ENCODE measurements at places on chromosomes 4 and X. TPM values are rescaled to one million over a fixed set of nuclear protein-coding genes. Genes with fewer than 3 reads are reported as not detected.

SATL1 gene
- polyA plus RNA-seq, result not detected

GRCh38 chr4:85151371-85151770, 184.9 kb upstream of the WDFY3 start:
- DNase-seq, result no peak

DNA sequence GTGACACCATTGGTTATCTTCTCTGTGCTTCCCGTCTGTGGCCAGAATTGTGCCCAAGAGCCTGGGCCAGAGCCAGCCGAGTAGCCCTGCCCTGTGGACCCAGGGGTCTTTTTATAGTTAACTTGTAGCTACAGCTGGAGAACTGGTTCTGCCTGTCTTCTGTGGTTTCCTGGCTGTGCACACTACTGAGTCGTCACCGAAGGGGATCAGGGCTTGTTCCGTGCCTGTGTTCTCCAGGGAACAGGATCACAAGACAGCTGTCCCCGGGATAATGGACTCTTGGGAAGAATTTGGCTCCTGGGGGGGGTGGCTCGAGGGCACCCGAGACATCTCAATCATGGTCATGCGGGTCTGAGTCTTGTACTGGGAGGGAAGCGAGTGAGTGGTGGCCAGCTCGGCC, 22.1 kb upstream of the OPN1LW start:
- no peak for DNase-seq

DNA sequence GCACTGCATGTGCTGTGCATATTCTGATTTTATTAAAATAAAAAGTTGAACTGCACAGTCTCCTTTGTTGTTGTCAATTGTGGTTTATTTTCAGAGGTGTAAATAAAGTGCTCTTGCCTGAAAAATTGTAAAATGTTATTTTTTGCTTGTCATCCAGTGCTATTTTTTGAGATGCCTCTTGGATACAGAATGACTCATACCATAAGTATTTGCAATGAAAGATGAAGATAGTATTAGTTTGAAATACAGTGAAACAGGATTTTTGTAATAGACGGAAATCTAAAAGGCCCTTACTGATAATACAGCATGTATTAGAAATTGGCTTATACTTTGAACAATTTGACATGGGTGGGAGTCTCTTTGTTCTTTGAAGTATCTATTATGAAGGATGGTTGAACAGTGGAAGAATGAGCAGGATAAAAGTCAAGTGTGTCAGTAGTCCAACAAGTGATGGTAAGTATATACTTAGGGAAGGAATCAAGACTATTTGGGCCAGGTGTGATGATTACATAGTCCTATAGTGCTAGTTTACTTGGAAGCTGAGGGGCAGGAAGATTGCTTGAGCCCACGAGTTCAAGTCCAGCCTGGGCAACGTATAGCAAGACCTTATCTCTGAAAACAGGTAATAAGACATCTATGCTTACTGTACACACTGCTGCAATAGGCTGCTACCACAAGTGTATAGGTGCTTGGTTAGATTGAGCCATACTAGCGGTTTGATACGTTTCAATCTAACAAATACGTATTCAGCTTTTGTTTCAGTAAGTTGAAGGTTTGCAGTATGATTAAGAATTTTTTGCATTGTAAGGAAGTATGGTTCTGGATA, 16.4 kb downstream of the DDX3X start:
- no peak for DNase-seq

GRCh38 chr4:52843351-52843750, 18.8 kb upstream of the RASL11B start:
- DNase-seq, result no peak

- DNase-seq, result no peak
Measured at GRCh38 chrX:115892787-115893671, 277.5 kb upstream of the AGTR2 start.

TKTL2 gene
- polyA plus RNA-seq, result not detected

DNA sequence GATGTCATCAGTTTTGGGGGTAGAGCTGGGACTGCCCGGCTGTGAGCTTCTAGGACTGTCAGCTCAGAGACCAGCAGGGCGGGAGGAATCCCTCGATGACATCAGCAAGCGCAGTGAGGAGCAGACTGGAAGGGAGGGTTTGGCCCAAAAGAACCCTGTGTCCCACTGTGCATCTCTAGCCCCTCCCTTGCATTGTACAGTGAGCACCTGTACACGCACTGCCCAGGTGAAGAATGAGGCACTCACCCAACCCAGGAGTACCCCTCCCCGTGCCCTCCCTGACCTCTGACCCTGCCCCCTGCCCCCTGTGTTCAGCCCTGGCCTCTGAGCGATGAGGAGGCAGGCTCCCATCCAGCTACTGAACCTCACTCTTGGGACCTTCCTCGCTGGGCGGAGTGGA, 92.9 kb downstream of the HMX1 start:
- DNase-seq, result no peak

NUP62CL gene
- polyA plus RNA-seq, result not detected

- no peak for DNase-seq
Measured at GRCh38 chrX:22445880-22446279, 173.2 kb downstream of the CBLL2 start.

- no peak for DNase-seq
Measured at GRCh38 chr4:43251841-43252240, 359.3 kb downstream of the GRXCR1 start.
